ENCODE measurements at places on chromosomes 13 and 19.

DNA sequence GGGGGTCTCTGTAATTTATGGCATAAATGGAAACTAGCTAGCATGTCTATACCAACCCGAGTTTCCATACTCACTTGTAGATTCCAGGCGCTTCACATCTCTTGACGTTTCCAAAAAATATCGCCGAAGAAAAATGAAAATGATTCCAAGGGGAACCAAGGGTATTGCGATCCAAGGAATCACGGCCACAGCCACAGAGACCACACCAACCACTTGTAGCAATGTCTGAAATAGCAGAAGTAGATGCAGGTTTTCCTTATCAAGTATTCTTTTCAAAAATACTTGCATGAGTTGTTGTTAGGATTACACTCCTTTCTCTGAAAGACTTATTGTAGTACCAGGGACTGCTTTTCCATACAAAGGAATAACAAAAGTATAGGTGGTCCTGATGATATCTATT is 218.2 kb downstream of the ABCC4 start:
- DNase-seq, result no peak

DNA sequence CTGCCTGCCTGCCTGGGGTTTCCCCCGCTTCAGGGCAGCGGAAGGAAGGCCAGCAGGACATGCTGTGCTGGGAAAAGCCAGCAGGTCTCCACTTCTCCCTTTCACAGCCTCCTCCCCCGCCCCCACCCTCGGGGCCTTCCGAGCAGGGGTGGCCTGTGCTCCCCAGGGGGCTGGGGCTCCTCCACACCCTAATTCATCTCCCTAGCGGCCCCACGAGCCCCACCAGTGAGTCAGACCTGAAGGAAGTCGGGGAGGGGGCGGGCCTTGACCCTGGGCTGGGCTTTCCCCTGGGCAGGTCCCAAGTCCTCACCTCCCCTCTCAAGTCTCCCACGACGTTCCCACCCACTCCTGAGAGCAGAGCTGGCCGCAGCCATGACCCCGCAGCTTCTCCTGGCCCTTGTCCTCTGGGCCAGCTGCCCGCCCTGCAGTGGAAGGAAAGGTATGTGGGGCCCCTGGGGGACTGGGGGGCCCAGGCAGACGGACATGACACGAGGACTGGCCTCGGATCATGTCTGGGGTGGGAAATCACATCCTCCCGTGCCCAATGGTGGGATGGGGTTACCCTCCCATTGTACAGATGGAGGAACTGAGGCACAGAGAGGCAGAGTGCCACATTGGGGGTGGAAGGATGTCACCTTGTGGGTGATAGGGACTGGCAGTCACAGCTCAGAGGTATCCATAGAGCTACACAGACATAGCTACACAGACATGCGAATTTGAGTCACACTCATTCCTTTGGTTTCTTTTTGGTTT is at the start of gene EBI3:
Gene EBI3 (plus strand): TSS at position 345 of the 753 bp plus-strand sequence. CDS start 28 bp downstream, at position 373.
- DNase-seq, result peak; percentile 53

DNA sequence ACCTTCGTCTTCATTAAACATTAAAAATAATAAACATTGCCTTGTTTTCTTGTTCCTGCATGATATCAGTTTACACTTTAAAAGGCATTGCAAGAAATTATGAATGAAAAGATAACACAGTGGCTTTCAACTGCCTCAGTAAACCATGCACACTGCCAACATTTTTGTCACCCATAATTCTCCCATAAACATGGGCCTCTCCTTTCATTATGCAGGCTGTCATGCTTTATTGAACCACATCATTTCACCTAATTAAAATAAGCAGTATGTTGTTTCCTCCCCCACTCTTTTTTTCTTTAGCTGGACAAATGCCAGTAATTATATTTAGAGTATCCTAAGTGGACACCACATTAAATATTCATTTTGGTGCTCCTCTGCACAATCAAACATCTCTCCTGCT is 1566.5 kb upstream of the SLC10A2 start:
- no peak for DNase-seq

GRCh38 chr19:32373585-32374295 is 28.3 kb downstream of the ZNF507 start:
- DNase-seq, result no peak

GRCh38 chr13:45105895-45106294 is 14.4 kb upstream of the GTF2F2 start:
- no peak for DNase-seq

DNA sequence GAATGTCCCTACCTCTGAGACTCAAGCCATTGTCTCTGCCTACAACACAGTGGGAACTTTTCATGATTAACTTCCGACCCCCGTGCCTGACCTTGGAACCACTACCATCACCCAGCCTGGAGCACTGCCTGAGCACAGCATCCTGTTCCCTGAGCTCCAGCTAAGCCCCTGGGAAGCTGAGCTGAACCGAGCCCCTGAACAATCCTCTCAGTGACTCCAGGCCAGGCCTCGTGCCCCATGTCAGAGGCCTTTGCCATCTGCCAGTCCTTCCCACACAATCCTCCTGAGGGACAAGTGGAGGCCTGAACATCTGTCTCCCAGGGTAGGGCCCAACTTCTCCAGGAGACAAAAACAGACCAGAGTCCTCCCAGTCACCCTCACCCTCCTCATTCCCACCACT is 17.5 kb downstream of the CEACAM3 start:
- no peak for DNase-seq

GRCh38 chr13:36331280-36331679 is 14.9 kb downstream of the SPART start:
- DNase-seq, result no peak

- DNase-seq, result peak; percentile 49
Observed at GRCh38 chr19:54462655-54463530, 685 bp downstream of the LENG9 start.

GRCh38 chr19:1745589-1746031 is 7.7 kb upstream of the ONECUT3 start:
- no peak for DNase-seq

GRCh38 chr13:60494296-60494695 is 97.3 kb downstream of the TDRD3 start:
- DNase-seq, result no peak

Measured in stimulated activated CD8-positive, alpha-beta memory T cell treated with anti-CD3 and anti-CD28 coated beads, Interleukin-15, amount 100 ng/mL, for 48 hours (primary cell).